ENCODE measurements at places on chromosomes 13 and 19.

DNA sequence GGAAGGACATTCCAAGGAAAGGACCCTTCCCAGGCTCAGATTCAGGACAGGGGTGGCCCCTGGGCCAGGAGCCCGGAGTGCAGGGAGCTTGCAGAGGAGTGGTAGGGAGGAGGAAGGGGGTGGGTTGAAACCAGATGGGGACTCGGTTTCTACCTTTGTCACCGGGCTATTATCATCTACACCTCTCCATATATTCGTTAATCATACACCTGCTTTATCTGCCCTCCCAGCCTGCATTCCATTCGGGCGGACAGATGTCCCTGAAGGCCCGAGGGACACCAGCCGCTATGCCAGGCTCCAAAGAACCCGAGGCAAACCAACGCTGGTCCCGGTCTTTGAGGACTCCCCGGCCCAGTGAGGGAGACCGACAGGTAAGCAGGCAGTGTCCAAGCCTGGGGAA is 15.5 kb upstream of the MYH14 start:
- no peak for DNase-seq

DNA sequence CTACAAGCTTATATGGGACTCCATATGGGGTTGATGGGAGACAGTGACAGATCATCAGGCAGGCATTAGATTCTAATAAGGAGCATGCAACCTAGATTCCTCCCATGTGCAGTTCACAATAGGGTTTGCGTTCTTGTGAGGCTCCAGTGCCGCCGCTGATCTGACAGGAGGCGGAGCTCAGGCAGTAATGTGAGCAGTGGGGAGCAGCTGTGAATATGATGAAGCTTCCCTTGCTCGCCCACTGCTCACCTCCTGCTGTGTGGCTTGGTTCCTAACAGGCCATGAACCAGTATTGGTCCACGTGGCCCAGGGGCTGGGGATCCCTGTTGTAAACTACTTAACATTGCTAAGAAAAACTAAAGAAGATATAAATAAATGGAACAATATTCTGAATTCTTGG is 378.4 kb downstream of the KCNRG start:
- no peak for DNase-seq

- peak; percentile 43 for DNase-seq
These were observed 9.8 kb upstream of the GNA15 start for GRCh38 chr19:3125900-3126524.

GRCh38 chr13:79874396-79875360 is 393.7 kb downstream of the NDFIP2 start:
- no peak for DNase-seq

DNA sequence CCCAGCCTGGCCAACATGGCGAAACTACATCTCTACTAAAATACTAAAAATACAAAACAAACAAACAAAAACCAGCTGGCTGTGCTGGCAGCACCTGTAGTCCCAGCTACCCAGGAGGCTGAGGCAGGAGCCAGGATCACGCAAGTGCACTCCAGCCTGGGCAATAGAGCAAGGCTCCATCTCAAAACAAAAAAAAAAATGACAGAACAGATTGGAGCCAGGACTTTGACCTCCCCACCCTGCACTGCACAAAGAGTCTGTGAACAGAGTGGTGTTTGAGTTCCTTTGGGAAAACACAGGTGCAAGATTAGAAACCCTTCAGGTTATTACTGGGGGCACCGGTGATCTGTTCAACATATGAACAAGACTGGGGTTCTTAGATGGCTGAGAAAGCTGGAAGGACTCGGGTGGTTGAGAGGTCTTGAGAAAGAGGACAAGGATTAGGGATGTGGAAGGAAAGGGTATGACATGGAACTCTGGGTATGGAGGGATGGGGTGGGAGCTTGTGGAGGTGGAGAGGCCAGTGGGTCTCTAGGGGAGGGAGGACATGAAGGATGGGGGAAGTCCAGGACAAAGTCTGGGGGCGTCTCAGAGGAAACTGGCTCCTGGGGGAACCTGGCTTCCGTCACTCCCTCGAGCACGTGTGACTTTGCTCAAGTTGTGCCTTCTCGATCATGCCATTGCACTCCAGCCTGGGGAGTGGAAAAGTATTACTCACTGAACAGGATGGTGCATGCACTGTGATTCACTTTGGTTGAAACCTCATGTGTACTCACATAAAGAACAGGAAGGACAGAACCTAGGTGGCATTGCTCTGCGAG is 25.9 kb downstream of the RCN3 start:
- DNase-seq, result no peak

- DNase-seq, result peak; percentile 85
These were observed at the start of gene CCDC124 for GRCh38 chr19:17932485-17933338. Gene CCDC124, plus strand, starts transcription at chr19:17933015. Its CDS starts 3,406 bp downstream, at chr19:17936421.

DNA sequence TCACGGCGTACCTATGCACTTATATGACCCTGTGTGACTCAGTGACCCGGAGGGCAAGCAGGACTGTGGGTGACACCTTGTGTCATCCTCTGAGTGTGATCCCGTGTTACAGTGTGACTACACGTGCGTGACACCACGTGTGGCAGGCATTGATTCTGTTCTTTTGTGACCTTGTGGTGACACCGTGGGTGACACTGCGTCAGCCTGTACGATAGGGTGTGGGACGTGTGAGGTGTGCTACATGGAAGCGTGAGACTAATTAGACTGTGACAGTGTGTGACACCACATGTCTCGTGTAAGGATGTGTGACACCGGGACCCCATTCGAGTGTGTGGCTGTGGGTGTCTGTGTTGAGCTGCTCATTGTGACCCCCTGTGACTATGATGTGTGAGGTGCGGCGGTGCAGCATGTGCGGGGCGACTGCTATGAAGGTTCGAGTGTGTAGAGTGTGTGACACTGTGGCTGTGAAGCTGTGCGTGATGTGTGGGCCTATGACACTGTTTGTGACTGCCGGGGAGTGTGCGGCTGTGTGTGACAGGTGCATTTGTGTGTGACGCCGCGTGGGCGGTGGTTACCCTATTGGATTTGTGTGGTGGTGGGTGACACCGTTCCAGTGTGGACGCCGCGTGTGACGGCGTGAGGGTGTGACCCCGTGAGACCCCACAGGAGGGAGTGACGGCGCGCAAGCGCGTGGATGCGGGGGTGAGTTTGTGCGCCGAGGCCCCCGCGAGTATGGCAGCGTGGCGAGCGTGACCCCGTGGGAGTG is 399 bp upstream of the SPTBN4 start:
- DNase-seq, result peak; percentile 48

Measured in uterus (tissue), 4 donors.